Stimulated activated CD4-positive, alpha-beta T cell treated with anti-CD3 and anti-CD28 coated beads, Interleukin-2, amount 100 ng/mL, for 48 hours (primary cell): ENCODE measurements at places on chromosomes 7 and 10.

- no peak for DNase-seq
These were observed 70.4 kb downstream of the CDK1 start for GRCh38 chr10:60848680-60849079.

GRCh38 chr7:96739609-96740008 lies 30.0 kb upstream of the SEM1 start:
- DNase-seq = no peak

DNA sequence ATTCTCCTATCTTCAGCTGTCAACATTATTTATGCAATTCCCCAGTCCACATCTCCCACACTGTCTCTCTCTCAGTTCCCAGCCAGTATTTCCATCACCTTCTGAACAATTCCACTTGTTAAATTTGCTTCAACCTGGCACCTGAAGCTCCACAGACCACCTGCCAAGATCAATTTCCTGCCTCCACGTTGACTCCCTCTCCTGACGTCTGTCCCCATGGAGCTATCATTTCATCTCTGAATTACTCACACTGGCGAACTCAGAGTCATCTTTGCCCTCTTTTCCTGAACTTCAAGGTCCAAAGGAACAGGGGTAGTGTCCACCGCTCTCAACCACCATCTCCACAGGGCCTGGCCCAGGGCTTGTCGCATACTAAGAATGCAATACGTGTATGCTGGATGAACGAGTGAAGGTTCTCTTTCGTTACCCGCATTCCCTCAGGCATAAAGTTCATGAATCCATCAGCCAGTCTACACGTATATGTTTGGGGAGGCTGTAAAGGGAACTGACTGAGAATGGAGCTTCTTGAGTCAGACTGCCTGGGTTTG lies 183.3 kb downstream of the JCAD start:
- DNase-seq = no peak

- DNase-seq = no peak
These were observed 23.4 kb upstream of the GSAP start for GRCh38 chr7:77439572-77439971.

DNA sequence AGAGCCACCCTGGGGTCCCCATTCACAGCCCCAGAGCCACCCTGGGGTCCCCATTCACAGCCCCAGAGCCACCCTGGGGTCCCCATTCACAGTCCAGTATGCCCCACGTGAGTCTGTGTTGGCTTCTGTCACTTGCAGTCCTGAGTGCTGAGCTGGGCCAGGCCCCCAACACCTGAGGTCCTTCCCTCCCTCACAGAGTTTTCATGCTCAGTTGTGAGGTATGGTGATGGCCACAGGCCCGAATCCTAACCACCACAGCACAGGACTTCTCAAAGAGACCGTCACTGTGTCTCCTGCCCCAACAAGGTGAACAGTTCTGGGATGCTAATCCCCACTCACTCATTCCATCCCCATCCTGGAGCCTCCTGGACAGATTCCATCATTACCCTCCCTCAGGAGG lies 239.2 kb downstream of the PTPRN2 start:
- no peak for DNase-seq

GRCh38 chr10:84193846-84194423 lies 402 bp upstream of the CDHR1 start:
- DNase-seq = no peak

- no peak for DNase-seq
These were observed 182.6 kb downstream of the COBL start for GRCh38 chr7:51134013-51134441.

DNA sequence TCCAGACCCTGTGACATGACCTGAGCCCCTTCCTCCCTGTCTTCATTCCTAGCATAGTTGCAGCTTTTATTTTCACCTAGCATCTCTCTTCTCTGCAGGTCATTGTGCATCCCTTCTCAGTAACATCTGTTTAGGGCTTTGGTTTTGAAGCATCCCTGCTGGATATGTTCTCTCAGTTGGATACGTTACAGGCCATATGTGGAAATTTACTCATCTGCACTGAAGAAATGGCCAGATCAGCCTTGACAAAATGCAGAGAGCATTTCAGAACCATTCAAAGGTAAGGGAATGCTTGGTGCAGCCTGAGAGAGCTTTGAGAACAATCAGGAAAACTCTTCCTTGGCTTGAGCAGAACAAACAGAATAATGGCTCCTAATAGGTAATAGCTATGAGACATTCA lies 647.0 kb downstream of the KCNMA1 start:
- no peak for DNase-seq

DNA sequence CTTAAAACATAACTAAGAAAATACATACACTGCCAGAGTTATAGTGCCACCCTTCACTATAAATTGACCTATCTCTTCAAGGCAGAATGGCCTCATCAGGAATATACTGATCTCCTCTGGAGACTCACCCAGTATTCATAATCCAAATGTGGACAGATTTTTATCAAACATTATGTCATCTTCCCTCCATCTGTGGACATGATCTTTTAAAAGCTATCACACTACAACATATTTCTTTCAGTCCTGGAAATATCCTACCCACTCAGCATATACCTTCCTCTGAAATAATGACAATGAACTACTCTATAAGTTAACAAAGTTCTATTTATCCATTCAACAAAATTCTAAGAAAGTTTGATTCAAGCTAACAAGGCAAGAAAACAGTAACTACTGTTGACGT lies 3.2 kb downstream of the ZNF800 start:
- DNase-seq = no peak

GRCh38 chr10:88245974-88246511 lies 337.1 kb downstream of the RNLS start:
- no peak for DNase-seq

- DNase-seq = no peak
These were observed 141.3 kb upstream of the VKORC1L1 start for GRCh38 chr7:65731562-65732035.

DNA sequence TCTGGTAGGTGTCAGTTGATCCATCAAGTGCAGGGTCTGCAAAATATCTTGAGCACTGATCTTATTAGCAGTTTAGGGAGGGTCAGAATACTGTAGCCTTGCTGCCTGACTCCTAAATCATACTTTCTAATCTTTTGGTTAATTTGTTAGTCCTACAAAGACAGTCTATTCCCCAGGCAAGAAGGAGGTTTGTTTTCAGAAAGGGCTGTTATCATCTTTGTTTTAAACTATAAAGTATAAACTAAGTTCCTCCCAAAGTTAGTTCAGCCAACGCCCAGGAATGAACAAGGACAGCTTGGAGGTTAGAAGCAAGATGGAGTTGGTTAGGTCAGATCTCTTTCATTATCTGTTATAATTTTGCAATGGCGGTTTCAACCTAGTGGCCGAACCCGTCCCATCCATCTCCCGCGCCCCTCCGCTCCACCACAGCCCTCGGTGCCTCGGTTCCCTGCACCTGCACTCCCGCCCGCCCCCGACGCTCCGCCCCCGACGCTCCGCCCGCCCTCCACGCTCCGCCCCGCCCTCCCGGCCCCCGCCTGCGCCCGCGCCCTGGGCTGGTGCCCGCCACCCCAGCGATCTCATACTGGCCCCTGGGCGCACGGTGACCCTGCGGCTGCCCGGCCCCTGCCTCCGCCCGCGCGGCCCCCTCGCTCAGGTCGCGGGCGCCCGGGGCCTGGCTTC lies at the start of gene ADCK2:
Gene ADCK2, plus strand, starts transcription at position 564 of the 681 bp plus-strand sequence. CDS start 386 bp downstream, outside the sequence.
- DNase-seq = peak; percentile 58

- no peak for DNase-seq
These were observed 181.3 kb downstream of the IMMP2L start for GRCh38 chr7:111380945-111381344.

DNA sequence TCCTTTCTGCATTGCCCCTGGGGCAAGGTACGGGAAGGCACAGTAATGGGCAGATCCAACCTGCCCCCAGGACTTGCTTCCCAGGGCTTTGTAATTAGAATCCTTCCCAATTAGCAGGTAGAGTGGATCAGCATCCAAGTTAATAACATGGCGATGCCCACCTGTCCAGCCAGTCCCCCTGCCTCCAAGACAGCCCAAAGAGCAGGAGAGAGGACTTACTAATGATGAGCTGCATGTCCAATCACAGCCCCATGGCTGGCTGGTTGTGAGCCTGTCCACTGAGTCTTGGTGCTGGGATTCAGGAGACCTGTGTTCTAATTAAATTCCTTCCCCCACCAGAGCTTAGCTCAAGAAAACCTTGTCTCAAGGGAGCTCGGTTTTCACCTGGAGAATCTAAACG lies 49.0 kb downstream of the RPS24 start:
- no peak for DNase-seq

DNA sequence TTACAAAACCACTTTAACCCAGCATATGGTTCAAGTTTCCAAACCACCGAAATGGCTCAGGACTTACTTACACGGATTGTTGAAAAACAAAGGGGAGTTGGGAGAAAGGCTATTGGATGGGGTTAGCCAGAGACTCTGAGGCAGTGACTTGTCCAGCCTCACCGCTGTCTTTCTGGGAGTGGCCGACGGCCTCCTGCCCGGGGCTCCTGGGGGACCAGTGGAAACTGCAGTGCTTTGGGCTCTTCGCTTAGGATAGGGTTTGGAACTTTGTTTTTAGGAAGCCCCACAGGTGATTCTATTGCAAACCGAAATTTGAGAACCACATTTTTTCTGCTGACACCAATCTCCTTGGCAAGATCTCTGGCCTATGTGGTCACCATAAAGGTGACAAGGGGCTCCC lies 38.1 kb upstream of the R3HCC1L start:
- no peak for DNase-seq
